CD4-positive, alpha-beta T cell treated with Interleukin-15 for 1 hour (primary cell): ENCODE measurements at places on chromosomes 7 and 10.

DNA sequence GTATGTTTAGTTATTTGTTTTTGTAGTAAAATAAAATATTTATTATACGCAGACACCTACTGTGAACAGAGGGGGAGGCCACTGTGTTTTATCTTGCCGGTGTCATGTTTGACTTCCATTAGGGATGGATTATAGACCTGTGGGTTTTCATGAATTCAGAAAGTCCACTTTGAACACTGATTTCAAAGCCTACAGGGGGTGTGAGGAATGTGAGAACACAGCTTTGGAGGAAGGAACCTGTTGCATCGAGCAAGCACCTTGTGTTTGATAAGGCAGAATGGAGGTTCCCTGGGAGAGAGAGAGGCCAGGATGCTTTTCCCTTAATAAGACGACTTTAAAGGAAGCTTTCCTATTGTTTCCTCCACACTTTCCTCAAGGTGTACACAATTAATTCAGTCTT, 665.0 kb upstream of the MGMT start:
- no peak for DNase-seq

DNA sequence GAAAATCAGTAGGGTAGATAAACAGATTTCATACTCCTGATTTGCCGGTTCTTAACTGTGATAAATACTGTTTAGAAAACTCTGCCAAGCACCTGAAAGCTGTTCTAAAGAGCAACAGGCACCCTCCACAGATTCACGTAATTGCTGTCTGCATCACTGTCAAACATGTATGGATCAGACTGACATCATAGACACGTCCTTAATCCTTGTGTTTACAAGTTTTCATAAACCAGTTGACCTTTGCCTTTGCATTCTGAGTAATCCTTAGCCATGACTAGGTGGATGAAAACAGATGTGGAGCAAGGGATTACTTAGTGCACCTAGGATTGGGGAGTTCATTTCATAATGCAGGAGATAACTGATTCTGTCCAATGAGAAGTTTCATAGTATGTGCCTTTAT, 41.6 kb downstream of the SLC39A12 start:
- no peak for DNase-seq

DNA sequence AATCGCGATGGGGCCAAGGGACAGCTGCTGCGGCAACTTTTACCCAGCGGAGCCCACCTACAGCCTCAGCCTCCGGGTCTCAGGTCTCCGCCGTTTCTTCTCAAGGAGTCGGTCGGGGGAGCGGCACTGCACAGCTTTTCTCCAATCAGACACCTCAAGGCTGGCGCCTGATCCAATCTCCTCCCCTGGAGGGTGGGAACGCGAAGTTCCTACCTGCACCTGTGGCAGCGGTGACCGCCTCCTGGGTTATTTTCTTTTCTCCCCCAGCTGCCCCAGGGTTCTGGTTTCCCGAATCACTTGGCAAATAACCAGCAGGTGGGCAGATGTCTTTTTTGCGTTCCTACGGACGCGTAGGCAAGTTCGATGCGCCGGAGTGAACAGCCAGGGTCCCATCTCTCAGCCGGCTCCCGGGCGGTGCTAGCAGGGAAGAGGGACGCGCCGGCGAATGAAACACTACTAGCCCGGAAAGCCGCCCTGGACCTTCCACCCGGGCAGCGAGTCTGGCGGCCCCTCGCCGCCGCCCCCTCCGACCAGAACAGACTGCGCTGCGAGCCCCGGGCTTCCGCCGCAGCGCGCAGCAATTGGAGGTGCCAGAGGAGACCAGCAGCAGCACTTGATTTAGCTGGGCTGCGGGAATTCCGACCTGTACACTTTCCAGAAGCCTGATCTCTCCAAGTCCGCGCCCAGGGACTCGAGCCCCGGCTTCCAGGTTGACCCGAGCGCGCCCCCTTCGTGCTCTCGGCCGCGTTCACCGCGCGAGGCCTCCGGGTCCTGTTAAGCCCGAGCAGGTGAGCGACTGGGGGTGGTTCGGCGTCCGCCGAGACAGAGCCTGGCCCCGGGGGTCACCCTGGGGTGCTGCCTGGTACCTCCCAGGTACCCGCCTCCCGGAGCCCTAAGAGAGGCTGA, at the start of gene PRR15:
Gene PRR15 (plus strand): TSS at position 246 of the 906 bp plus-strand sequence. CDS start 2,495 bp downstream, outside the sequence.
- DNase-seq = no peak

DNA sequence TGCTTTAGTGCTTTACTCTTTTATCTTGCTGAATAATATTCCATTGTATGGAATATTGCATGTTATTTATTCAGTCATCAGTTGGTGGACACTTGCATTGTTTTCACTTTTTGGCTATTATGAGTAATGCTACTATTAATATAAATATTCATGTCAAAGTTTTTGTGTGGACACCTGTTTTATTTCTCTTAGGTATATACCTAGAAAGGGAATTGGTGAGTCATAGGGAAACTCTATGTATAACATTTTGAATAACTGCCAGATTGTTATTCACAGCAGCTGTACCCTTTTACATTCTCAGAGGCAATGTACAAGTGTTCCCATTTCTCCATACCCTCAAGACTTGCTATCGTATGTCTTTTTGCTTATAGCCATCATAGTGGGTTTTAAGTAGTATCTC, 268.7 kb downstream of the SEMA3A start:
- no peak for DNase-seq

- DNase-seq = no peak
Measured at GRCh38 chr10:63631991-63632390, 110.8 kb downstream of the REEP3 start.

- no peak for DNase-seq
Measured at GRCh38 chr10:124691421-124692099, 52.6 kb downstream of the FAM53B start.

DNA sequence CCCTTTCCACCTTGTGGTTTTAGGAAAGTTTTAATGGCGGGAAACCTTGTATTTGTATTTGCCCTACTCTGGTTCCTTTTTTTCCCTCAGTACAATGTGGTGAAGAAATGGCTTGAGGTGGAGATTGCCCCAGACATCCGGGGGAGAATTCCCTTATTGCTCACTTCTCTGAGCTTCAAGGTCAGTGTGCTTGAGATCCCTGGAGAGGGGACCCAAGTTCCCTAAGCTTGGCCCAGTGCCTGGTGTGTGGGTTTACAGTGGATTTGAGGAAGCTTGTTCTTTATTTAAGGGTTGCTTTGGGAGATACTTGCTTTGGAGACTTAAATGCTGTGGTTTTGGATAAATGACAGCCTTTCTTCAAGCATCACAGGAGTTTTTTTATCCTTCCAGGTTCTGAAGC, 18.3 kb downstream of the CALHM2 start:
- DNase-seq = no peak

DNA sequence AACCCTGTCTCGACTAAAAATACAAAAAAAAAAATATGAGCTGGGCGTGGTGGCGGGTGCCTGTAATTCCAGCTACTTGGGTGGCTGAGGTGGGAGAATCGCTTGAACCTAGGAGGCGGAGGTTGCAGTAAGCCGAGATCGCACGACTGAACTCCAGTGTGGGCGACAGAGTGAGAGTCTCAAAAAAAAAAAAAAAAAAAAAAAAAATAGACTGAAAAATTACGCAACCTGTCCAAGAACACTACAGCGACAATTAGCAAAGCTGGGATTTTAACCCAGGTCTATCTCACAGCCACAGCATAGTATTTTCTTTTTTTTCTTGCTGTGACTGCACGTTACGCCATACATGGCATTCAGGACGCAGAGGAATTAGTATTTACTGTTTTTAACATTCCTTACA, 1.1 kb upstream of the RABGEF1 start:
- no peak for DNase-seq

GRCh38 chr7:157840174-157840913, 503.5 kb downstream of the DNAJB6 start:
- no peak for DNase-seq
